ENCODE measurements at places on chromosomes 5 and 9. TPM values are rescaled to one million over a fixed set of nuclear protein-coding genes. Genes with fewer than 3 reads are reported as not detected.

Gene CSNK1G3
- 34.5 TPM for total RNA-seq

Gene MYORG
- total RNA-seq: 6.9 TPM

Gene PITX1
- total RNA-seq: 2.7 TPM

Gene GPR151
- total RNA-seq: not detected

Gene GALT
- total RNA-seq: 67.3 TPM

Gene TPPP
- total RNA-seq: 5.1 TPM

Gene RELL2
- 6.1 TPM for total RNA-seq

Gene SOWAHA
- total RNA-seq: 2.9 TPM

GRCh38 chr5:149283626-149284480 lies 12.2 kb downstream of the AFAP1L1 start:
- no peak overlapping the region for H3K4me3 ChIP-seq
- peaks cover 4% of the 10 kb centered on the region for H3K4me1 ChIP-seq
- peak overlapping the region; percentile 37 for H3K27ac ChIP-seq
- H3K27me3 ChIP-seq: no peaks in the 10 kb centered on the region
- no peaks in the 10 kb centered on the region for H3K36me3 ChIP-seq
- no peak for DNase-seq

- H3K4me3 ChIP-seq: peak overlapping the region; percentile 26
- H3K27me3 ChIP-seq: no peaks in the 10 kb centered on the region
- no peak for DNase-seq
- no peaks in the 10 kb centered on the region for H3K4me1 ChIP-seq
- H3K36me3 ChIP-seq: no peaks in the 10 kb centered on the region
Measured at GRCh38 chr5:171316258-171317121, 7.4 kb downstream of the TLX3 start.

DNA sequence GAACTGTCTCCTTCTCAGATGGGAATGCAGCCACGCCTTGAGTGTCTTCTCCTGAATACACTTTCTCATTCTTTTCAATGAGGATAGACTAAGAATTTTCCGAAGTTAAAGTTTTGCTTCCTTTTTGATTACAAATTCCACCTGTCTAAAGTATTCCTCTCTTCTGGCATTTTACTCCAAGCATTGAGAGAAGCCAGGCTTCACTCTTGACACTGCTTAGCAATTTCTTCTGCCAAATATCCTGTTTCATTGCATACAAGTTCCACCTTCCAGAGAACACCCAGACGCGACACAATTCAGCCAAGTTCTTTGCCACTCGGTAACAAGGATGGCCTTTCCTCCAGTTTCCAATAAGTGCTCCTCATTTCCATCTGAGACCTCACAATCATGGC lies 35.6 kb upstream of the COL5A1 start:
- H3K4me1 ChIP-seq: no peaks in the 10 kb centered on the region
- no peaks in the 10 kb centered on the region for H3K36me3 ChIP-seq
- H3K27me3 ChIP-seq: no peaks in the 10 kb centered on the region
- no peak overlapping the region for H3K27ac ChIP-seq

DNA sequence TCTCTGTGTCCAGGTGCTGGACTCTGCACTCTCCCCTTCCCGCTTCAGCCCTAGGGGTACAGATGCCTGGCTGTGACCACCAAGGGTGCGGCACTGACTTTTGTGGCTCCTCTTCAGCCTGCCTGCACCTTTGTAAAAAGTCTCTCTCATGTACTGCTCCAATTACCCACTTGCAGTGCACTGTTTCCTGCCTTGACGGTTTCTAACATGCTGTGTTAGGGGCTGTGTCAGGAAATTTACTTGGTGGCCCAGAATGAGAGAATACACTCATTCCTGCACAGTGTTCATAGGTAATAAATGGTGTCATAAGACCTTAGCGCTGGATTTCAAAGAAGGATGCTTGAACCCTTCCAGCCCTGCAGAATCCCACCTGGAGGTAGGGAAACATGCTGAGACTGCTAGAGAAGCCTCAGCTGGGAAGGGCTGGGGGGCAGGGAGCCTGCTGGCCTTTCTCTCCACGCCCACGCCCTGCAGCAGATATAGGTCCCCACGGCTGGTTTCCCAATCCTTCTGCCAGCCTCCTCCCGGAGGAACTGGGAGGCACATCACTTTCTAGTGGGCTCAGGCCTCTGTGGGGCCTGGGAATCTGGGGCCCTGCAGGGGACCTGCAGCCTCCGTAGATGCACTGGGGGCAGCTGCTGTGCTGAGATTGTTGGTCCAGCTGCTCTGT lies 17.6 kb upstream of the HRH2 start:
- H3K36me3 ChIP-seq: no peaks in the 10 kb centered on the region
- DNase-seq: no peak
- H3K27me3 ChIP-seq: no peaks in the 10 kb centered on the region

DNA sequence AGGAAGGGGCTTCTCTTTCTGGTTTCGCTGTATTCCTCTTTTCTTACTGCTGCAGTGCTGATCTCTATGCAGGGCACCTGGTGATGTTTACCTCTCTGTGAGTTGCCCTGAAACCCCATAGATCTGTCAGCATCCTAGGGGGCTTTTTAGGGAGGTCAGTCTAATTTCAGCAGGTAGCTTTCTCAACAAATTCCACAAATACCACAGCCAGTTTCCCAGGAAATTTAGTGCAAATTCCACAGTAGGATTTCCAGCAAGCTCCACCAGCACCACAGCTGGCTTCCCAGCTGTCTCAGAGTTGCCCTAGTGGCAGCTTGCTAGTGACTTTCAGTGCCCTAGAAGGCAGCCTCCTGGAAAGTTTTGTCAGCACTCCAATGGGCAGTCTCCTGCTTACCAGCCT lies 379.1 kb upstream of the SMC2 start:
- H3K36me3 ChIP-seq: no peaks in the 10 kb centered on the region
- H3K4me1 ChIP-seq: no peaks in the 10 kb centered on the region
- no peak for DNase-seq
- no peaks in the 10 kb centered on the region for H3K27me3 ChIP-seq

- no peaks in the 10 kb centered on the region for H3K27me3 ChIP-seq
- no peak overlapping the region for H3K27ac ChIP-seq
- H3K4me3 ChIP-seq: no peak overlapping the region
- H3K36me3 ChIP-seq: no peaks in the 10 kb centered on the region
- H3K4me1 ChIP-seq: no peaks in the 10 kb centered on the region
- DNase-seq: no peak
Measured at GRCh38 chr5:61991430-61991829, 314.6 kb upstream of the KIF2A start.

DNA sequence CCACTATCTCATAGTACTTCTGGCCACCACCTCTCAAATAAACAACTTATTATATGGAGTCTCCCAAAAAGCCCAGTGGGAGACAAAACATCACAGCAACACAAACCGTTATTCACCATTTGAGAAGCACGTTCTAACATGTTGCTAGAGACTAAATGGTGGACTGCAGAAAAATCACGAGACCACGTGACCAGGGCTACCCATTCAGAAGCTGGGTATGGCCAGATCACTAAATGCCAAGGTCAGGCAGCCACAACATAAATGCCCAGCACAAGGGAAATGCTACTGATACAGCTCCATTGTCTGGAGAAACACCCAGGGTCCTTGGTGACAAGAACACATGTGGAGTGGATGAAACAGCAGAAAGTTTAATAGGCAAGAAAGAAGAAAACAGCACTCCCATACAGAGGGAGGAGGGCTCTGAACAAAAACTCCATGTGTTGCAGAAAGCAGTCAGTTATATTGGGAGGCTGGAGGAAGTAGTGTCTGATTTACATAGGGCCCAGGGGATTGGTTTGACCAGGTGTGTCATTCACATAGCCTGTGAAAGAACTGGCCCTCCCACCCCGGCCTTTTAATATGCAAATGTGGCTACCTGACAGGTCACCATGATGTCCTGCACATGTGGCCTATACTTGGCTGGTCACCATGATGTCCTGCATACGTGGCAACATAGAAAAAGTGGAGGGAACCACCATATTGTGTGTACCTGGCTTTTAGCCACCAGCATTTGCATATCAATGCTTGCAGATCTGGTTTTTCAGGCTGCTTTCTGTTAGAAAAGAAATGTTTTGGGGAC lies 97.2 kb downstream of the TRIM36 start:
- no peak overlapping the region for H3K4me3 ChIP-seq
- H3K27ac ChIP-seq: no peak overlapping the region
- DNase-seq: no peak
- H3K36me3 ChIP-seq: no peaks in the 10 kb centered on the region
- H3K4me1 ChIP-seq: no peaks in the 10 kb centered on the region

DNA sequence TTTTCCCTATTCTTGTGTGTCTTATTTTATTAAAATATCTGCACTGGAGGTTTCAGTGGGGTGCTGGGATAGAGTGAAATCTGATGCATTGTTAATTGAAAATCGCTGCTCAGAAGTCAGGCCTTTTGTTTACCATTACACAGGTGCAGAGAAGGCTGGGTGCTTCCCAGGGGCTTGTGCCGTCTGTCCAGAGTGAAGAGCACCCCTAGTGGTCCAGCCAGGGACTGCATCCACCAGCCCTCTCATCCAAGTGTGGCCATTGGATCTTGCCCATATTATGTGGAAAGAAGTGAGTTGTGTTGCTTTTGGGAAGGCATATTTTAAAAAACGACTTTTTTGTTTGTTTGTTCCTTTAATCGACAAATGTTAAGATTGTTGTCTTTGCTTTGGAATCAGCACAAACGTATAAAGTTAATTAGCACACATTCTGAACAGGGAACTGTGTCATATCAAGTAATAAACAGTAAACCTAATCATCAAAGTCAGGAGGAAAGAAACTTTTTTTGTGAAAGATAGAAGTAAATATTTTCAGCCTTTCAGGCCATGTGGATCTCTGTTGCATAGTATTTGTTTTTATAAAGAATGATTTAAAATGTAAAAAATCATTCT lies 315.6 kb downstream of the MTRR start:
- no peaks in the 10 kb centered on the region for H3K27me3 ChIP-seq
- no peaks in the 10 kb centered on the region for H3K36me3 ChIP-seq
- DNase-seq: no peak
- H3K4me3 ChIP-seq: no peak overlapping the region

DNA sequence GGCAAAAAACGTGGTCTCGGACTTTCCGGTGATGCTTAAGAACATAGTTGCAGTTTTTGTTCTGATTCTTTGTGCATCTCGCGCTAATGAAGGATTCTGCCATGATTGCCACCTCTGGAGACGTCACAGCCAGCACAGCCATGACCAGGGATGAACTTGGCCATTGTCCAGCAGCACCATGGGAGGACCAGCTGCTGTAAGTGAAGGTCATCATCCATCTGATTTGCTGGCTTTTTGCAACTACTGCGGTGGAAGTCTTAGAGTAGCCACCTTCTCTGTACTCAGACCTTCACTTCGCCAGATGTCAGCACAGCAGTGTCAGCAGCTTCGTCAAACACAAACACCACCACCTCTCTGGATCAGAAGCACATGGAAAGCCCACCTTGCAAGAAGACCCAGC lies 45.7 kb downstream of the NSUN2 start:
- H3K27ac ChIP-seq: no peak overlapping the region
- peaks cover 23% of the 10 kb centered on the region for H3K27me3 ChIP-seq
- no peak overlapping the region for H3K4me3 ChIP-seq
- DNase-seq: no peak

GRCh38 chr5:59553992-59554391 lies 339.5 kb downstream of the PDE4D start:
- no peaks in the 10 kb centered on the region for H3K36me3 ChIP-seq
- H3K27me3 ChIP-seq: no peaks in the 10 kb centered on the region
- DNase-seq: no peak
- no peak overlapping the region for H3K4me3 ChIP-seq

DNA sequence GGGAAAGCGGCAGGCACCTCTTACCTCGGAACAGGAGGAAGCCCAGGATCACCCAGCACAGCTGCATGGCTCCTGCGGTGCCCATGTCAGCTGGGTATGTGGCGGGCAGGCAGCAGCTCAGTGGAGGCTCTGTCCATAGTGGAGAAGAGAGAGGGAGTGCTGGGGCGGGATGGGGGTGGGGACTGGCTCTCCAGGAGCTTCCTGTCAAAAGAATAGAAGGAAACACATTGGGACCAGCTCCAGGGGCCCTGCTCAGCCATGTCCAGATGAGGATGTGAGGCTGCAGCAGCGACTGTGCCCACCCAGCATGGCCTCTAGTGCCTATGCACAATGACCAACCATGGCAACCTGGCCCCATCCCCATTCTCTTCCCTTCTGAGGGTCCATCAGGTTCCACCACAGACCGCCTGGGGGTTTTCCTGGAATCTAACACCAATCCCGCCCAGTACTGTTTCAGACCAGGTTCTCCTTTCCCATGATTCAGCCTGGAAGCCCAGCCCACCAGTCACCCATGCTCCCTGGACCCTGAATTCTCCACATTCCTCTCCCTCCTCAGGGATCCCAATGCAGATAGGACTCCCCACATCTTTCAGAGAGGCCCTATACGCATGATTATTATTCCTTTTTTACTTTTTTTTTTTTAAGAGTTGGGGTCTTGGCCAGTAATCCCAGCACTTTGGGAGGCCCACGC lies at the start of gene ECSCR:
Gene ECSCR, minus strand, starts transcription at position 158 of the 691 bp plus-strand sequence. Its CDS starts 73 bp downstream, at position 85.
- DNase-seq: no peak
- H3K27me3 ChIP-seq: no peaks in the 10 kb centered on the region
- no peak within 1 kb of the TSS for H3K4me3 ChIP-seq
- peaks cover 6% of the 10 kb centered on the region for H3K4me1 ChIP-seq
- peak within 1 kb of the TSS; percentile 76 for H3K27ac ChIP-seq

- no peaks in the 10 kb centered on the region for H3K36me3 ChIP-seq
- H3K4me3 ChIP-seq: no peak overlapping the region
- H3K27me3 ChIP-seq: no peaks in the 10 kb centered on the region
- no peak for DNase-seq
- no peak overlapping the region for H3K27ac ChIP-seq
Measured at GRCh38 chr9:112559629-112560413, 73.2 kb downstream of the KIAA1958 start.

DNA sequence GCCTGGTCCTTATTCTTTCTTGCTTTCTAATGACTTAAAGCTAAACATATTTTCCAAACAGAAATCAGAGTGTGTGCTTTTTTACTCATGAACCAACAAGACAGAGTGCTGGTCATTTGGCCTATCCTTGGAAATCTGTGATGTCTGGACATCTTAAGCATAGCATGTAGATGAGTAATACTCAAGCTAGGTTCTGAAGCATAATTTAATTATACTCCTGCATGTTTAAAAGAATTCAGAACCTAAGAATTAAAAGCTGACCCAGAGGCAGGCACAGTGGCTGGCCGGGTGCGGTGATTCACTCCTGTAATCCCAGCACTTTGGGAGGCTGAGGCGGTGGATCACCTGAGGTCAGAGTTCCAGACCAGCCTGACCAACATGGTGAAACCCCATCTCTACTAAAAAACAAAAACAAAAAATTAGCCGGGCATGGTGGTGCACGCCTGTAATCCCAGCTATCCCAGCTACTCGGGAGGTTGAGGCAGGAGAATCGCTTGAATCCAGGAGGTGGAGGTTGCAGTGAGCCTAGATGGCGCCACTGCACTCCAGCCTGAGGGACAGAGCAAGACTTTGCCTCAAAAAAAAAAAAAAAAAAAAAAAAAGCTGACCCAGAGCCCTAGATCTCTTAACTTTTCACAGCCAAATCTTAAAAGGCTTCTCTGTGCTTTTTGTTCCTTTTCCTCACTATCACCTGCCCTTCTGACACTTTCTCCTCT lies 16.2 kb upstream of the TJP2 start:
- DNase-seq: no peak
- H3K27ac ChIP-seq: no peak overlapping the region
- no peaks in the 10 kb centered on the region for H3K36me3 ChIP-seq
- no peak overlapping the region for H3K4me3 ChIP-seq

All from tibial nerve (tissue), 4 donors.